ENCODE measurements at places on chromosomes 4 and X. TPM values are rescaled to one million over a fixed set of nuclear protein-coding genes. Genes with fewer than 3 reads are reported as not detected.

DNA sequence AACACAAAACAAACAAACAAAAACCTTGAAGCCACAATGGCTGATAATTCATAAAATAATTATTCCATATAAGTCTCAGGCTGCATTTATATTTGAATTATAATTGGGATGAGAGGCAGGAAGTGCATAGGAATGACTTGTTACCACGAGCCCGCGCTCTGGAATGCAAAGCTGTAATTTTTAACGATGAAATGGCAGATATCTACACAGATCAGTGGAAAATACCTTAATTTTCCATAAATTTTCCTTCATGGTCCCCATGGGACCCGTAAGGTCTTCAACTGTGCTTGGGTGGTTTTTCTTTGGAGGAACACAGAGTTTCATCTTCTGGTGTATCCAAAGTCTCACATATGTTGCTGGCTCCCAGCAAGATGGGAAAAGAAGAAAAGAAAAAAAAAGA lies 226.8 kb downstream of the SHOX start:
- no peak for DNase-seq

GRCh38 chr4:92885632-92886031 lies 581.9 kb downstream of the GRID2 start:
- DNase-seq = no peak

- DNase-seq = no peak
Observed at GRCh38 chrX:125205133-125205917, 114.3 kb upstream of the TEX13C start.

GRCh38 chr4:8165374-8165896 lies 6.8 kb upstream of the ABLIM2 start:
- DNase-seq = no peak

DNA sequence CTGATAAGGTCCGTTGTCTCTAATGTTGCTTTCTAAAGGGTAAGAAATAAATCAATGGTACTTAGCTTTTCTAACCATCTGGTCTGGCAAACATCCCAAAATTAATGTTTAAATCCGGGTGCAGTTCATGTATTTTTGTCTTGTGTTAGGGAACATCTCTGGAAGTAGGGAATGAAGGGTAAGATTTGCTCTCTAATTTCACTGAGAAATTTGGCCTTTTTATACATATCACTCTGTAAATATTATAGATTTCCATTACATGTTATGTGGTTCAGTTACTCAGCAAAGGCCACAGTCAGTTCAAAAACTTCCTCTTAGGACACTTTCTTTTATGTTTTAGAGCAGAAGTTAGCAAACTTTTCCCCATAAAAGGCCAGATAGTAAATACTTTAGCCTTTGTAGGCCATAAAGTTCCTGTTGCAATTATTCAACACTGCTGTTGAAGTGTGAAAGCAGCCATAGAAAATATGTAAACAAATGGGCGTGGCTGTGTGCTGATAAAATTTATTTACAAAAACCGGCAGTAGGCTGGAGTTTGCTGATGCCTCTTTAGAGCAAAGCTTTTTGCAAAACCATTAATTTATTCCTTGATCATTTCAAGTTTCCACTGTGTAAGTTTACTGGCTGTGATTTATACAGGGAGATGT lies 218.1 kb downstream of the ANTXR2 start:
- DNase-seq = no peak

- no peak for DNase-seq
Observed at GRCh38 chr4:17170131-17170530, 271.7 kb upstream of the LDB2 start.

SLC6A14 gene
- not detected for total RNA-seq

CT45A1 gene
- not detected for total RNA-seq
